Activated naive CD8-positive, alpha-beta T cell treated with anti-CD3 and anti-CD28 coated beads, Interleukin-2, amount 10 ng/mL, durations not matched to agents 7 days and 5 days (primary cell): ENCODE measurements at places on chromosomes 16 and 17. TPM values are rescaled to one million over a fixed set of nuclear protein-coding genes. Genes with fewer than 3 reads are reported as not detected.

- H3K4me3 ChIP-seq = no peak overlapping the region
- no peak overlapping the region for H3K27ac ChIP-seq
- peaks cover 10% of the 10 kb centered on the region for H3K36me3 ChIP-seq
- DNase-seq = no peak
- no peaks in the 10 kb centered on the region for H3K4me1 ChIP-seq
Observed at GRCh38 chr16:27514806-27515205, 34.9 kb downstream of the GTF3C1 start.

TELO2 gene
- total RNA-seq = 57.1 TPM

DNA sequence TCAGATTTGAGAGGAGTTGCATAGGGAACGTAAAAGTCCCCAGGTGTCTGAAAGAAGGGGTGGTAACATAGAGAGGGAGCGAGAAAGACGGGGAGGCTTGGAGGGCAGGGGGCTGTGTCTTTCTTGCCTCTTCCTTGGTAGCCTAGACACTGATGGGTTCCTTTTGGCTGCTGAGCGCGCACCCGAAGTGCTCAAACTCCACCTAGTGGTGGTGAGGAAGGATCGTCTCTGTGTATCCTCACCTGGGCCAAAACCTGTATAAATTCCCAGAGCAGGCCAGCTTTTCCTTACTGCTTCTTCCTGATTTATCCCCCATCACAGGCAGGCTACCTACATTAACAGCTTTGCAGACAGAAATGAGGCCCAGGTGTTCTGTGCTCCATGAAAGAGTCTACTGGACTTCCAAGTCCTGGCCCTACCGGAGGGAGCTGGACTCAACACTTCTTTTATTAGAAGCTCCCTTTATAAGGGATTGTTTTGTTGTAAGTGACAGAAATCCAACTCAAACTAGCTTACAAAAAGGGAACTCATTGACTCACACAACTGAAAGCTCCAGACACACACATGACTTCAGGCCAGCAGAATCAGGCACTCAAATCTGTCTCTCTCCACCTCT lies 5.5 kb upstream of the SLC25A35 start:
- no peaks in the 10 kb centered on the region for H3K27me3 ChIP-seq
- H3K4me3 ChIP-seq = no peak overlapping the region
- H3K36me3 ChIP-seq = no peaks in the 10 kb centered on the region
- H3K27ac ChIP-seq = peak overlapping the region; percentile 72
- peaks cover 10% of the 10 kb centered on the region for H3K4me1 ChIP-seq

C16orf95 gene
- total RNA-seq = 8.0 TPM

MRTFB gene
- total RNA-seq = 14.1 TPM

- H3K4me1 ChIP-seq = peaks cover 52% of the 10 kb centered on the region
- H3K4me3 ChIP-seq = peak overlapping the region; percentile 85
- H3K27ac ChIP-seq = peak overlapping the region; percentile 93
- no peak for DNase-seq
Observed at GRCh38 chr17:2214929-2215615, 88.5 kb downstream of the SMG6 start.

GRCh38 chr16:67661886-67662652 lies 1.3 kb downstream of the PARD6A start:
- H3K27ac ChIP-seq = no peak overlapping the region
- no peak for DNase-seq
- H3K4me3 ChIP-seq = peak overlapping the region; percentile 95

DNA sequence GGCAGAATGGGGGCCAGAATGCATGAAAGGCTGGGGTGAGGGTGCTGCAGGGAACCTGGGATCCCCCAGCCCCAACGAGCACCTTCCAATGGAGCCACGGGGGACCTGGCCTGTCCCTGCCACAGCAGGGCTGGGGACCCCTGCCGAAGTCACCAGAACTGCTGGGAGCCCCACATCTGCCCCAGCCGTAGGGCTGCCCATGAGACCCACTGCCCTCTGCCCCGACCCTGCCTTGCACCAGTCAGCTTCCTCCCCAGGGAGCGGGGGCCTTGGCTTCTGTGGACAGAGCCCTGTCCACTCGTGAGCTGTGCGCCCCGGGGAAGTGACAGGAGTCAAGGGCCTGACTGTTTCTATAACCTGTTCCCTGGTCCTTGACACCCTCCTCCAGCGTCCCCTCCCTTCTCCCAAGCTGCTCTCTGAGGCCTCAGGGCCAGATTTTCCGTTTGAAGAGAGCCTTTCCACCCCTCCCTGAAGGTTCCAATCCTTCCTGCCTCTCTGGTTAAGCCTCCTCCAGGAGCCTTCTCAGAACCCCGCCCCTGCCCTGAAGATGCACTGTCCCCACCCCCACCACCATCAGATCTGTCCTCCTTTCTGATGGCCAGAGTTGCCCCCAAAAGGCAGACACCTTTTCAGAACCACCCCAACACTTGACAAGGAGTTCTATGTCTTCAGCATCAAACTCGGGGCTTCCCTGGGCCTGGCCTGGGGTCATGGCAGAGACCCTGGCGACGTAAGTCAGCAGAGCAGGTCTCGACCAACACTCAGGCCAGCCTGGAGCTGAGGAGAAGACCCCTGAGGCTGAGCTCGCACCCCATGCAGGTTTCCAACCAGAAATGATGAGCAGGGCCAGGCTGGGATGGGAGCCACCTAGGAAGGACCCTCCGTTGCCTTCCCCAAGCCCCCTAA lies 10.7 kb upstream of the PRR29 start:
- H3K36me3 ChIP-seq = peaks cover 3% of the 10 kb centered on the region
- peaks cover 10% of the 10 kb centered on the region for H3K27me3 ChIP-seq
- no peak overlapping the region for H3K27ac ChIP-seq
- H3K4me3 ChIP-seq = no peak overlapping the region
- peaks cover 21% of the 10 kb centered on the region for H3K4me1 ChIP-seq
- no peak for DNase-seq

CEP295NL gene
- total RNA-seq = not detected

KIF19 gene
- total RNA-seq = 0.61 TPM

PDILT gene
- total RNA-seq = not detected

GRCh38 chr16:48282636-48283263 lies 35.4 kb upstream of the ABCC11 start:
- H3K27me3 ChIP-seq = no peaks in the 10 kb centered on the region
- peaks cover 13% of the 10 kb centered on the region for H3K4me1 ChIP-seq
- H3K27ac ChIP-seq = no peak overlapping the region
- peaks cover 54% of the 10 kb centered on the region for H3K36me3 ChIP-seq

DNA sequence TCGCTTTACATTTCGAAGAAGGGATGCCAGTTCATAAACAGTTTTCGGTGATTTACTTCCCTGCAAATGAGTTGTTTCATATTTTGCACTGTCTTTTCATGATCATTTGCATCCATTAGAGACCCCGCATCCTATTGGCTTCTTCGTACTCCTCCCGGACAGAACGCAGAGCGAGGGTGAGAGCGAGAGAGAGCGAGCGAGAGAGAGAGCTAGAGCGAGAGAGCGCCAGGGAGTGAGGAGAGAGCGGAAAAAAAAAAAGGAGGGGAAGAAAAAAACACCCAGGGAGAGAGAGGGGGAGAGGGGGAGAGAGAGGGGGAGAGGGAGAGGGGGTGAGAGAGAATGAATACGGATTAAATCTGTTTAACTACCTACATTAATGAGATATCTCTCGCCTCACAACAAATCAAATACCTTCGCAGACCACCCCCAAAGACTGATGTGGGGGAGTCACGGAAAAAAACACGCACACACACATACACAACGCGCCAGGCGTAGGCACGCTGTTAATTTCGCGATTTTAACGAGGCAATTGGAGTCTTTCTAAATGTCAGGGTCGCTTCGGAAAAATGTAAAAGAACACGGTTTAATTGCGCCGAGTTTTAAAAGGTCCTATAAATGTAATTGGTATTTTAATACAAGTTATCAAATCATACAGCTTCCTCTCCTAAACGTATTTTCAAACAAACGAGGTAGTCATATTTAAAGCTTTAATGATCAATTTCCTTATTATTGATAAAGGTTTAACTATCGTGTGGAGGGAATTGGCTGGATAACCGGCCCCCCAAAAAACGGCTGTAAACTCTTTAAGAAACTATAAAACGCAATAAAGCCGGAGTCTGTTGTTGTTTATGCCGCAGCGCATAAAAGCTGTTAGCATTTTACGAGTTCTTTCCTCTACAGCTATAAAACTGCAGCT lies at the start of gene HOXB8:
TSS of gene HOXB8 (minus strand) at position 246 of the 916 bp plus-strand sequence. CDS start 588 bp downstream, outside the sequence.
- peaks cover 82% of the 10 kb centered on the region for H3K27me3 ChIP-seq
- peak within 1 kb of the TSS; percentile 70 for H3K27ac ChIP-seq
- peaks cover 39% of the 10 kb centered on the region for H3K4me1 ChIP-seq
- H3K4me3 ChIP-seq = peak within 1 kb of the TSS; percentile 11
- no peak for DNase-seq

RSL1D1 gene
- total RNA-seq = 159 TPM

DNA sequence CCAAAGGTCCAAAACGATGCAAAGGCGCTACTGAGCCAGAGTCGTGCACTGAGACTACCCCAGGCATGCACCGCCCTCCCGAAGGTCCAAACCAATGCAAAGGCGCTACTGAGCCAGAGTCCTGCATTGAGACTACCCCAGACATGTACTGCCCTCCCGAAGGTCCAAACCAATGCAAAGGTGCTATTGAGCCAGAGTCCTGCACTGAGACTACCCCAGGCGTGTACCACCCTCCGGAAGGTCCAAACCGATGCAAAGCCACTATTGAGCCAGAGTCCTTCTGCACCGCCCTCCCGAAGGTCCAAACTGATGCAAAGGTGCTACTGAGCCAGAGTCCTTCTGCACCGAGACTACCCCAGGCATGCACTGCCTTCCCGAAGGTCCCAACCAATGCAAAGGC lies 27.1 kb downstream of the SLC43A2 start:
- H3K4me3 ChIP-seq = no peak overlapping the region
- H3K4me1 ChIP-seq = no peaks in the 10 kb centered on the region
- no peak for DNase-seq
- H3K27me3 ChIP-seq = no peaks in the 10 kb centered on the region

DNA sequence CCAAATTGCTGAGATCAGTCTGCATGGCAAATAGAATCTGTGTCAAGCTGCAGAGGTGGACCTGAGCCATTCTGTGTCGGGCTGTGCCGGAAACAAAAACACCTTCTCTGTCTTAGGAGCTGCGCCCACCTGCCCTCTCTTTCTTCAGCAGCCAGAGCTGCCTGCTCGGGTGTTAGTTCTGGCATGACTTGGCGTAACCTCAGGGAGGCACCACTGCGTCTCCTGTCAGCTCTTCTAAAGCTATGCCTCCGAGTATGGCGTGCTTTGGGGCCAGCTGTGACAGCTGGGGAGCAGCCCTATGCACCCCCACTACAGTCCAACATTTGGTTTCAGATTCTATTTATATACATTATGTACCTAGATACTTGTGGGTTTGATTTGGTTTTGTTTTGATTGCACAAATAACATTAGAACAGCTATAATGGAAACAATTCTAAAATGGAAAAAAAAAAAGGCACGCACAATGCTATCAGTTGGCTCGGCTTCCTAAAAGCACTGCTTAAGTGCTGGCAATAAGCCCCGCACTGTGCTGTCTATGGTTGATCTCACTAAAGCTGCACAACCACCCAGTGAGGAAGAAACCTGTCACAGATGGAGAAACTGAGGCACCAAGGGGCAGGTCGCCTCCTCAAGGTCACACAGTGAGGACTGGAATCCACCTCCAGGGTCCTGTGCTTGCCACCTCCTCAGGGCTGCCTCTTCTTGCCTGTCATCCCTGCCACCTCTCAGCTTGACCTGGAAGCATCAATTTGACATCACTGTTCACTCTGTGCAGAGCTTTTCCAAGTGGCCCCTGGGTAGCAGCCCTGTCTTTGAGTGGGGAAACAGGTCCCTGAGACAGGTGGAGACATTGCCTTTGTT lies 18.7 kb upstream of the ADGRG1 start:
- peak overlapping the region; percentile 67 for H3K4me3 ChIP-seq
- H3K27me3 ChIP-seq = no peaks in the 10 kb centered on the region
- H3K4me1 ChIP-seq = peaks cover 51% of the 10 kb centered on the region
- H3K27ac ChIP-seq = peak overlapping the region; percentile 93

DNA sequence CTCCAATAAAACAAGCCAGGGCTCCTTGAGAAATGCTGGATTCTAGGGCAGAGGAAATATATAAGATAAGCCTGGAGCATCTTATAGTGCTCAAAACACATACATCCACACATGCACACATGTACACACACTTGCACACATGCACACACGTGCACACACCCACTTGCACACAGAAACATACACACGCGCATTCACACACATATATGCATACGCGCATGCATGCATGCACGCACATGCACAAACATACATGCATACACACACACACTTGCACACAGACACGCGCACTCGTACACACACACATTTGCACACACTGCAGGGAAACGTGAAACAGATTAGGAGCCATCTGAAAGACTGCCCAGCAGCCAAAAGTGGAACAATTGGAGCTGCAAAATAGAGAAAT lies 8.0 kb upstream of the ENPP7 start:
- no peak overlapping the region for H3K4me3 ChIP-seq
- peaks cover 1% of the 10 kb centered on the region for H3K36me3 ChIP-seq
- no peak for DNase-seq
- peaks cover 1% of the 10 kb centered on the region for H3K4me1 ChIP-seq

- H3K4me1 ChIP-seq = peaks cover 33% of the 10 kb centered on the region
- H3K27me3 ChIP-seq = no peaks in the 10 kb centered on the region
- H3K27ac ChIP-seq = no peak overlapping the region
- H3K4me3 ChIP-seq = no peak overlapping the region
- no peak for DNase-seq
Observed at GRCh38 chr17:17844079-17844478, 7.3 kb upstream of the SREBF1 start.

DNA sequence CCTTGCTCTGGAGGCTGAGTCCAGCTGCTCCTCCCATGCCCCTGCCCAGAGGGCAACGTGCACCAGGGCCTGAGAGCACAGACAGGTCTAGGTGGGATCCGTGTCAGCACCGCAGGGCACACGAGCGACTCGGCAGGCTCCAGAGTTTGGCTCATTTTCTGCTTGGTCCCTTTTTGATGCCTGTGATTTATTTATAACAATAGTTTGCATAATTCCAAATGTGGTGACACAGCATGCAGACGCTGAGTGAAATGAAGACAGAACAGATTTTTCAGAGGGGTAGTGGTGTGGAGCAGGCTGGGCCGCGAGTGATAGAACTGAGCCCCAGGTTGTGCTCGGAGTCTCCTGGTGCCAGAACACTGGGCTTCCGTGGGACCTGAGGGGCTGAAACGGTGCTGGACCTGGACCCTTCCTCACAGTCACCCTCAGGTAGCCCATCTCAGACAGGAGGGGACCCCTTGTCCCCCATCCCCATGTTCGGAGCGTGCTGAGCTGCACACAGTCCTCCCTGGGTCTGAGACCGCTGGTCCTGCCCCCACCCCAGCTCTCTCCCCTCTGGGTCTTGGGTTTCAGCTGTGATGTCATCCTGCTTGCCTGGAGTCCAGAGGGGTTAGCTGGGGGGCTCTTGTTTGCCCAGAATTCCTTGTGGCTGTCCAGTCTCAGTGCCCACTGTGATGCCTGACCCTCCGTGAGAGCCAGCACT lies 95.9 kb downstream of the METRNL start:
- H3K27ac ChIP-seq = no peak overlapping the region
- H3K27me3 ChIP-seq = peaks cover 6% of the 10 kb centered on the region
- no peak for DNase-seq
- H3K36me3 ChIP-seq = no peaks in the 10 kb centered on the region

GRCh38 chr17:46876353-46876887 lies 25.0 kb downstream of the WNT9B start:
- H3K36me3 ChIP-seq = no peaks in the 10 kb centered on the region
- H3K4me1 ChIP-seq = peaks cover 8% of the 10 kb centered on the region

SLC46A1 gene
- total RNA-seq = 3.0 TPM

GRCh38 chr17:32880671-32881453 lies 3.9 kb upstream of the MYO1D start:
- DNase-seq = no peak
- H3K4me3 ChIP-seq = no peak overlapping the region
- no peak overlapping the region for H3K27ac ChIP-seq
- H3K36me3 ChIP-seq = no peaks in the 10 kb centered on the region
- H3K4me1 ChIP-seq = peaks cover 9% of the 10 kb centered on the region

TMC8 gene
- 336 TPM for total RNA-seq

GRCh38 chr17:37676115-37676925 lies 33.1 kb upstream of the DDX52 start:
- H3K27ac ChIP-seq = no peak overlapping the region
- H3K4me1 ChIP-seq = peaks cover 7% of the 10 kb centered on the region
- H3K27me3 ChIP-seq = peaks cover 26% of the 10 kb centered on the region
- no peak for DNase-seq
- H3K4me3 ChIP-seq = no peak overlapping the region
